MCF 10A (cell line): ENCODE measurements at places on chromosomes 16 and 17.

- H3K36me3 ChIP-seq, result no peaks in the 10 kb centered on the region
- H3K27me3 ChIP-seq, result no peaks in the 10 kb centered on the region
- H3K4me1 ChIP-seq, result no peaks in the 10 kb centered on the region
- H3K4me3 ChIP-seq, result no peak overlapping the region
These were observed 2.7 kb upstream of the ZG16B start for GRCh38 chr16:2827374-2827791.

DNA sequence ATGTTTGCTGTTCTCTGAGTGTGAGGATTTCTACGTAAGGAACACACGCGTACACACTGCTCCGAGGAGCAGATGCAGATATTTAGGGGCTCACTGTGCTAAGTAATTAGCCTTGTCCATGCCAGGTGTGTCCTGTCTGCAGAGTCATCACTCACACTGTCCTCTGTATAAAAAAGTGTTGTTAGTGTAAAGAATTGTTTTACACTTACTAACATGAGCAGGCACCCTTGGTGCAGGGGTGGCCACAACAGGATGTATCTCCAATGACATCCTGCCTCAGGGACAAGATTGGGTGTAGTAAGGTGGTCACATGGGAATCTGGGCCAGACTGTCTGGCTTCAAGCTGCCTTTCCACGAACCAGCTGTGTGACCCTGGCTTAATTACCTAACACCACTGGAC, 63.9 kb downstream of the NDEL1 start:
- H3K36me3 ChIP-seq, result peaks cover 47% of the 10 kb centered on the region
- H3K4me1 ChIP-seq, result no peaks in the 10 kb centered on the region
- DNase-seq, result no peak

GRCh38 chr17:55690105-55690508, 32.6 kb downstream of the TMEM100 start:
- no peak overlapping the region for H3K4me3 ChIP-seq
- H3K27ac ChIP-seq, result no peak overlapping the region

GRCh38 chr17:82753201-82753464, 1.3 kb downstream of the TBCD start:
- DNase-seq, result no peak
- H3K27ac ChIP-seq, result peak overlapping the region; percentile 12
- H3K4me3 ChIP-seq, result peak overlapping the region; percentile 80
- no peaks in the 10 kb centered on the region for H3K27me3 ChIP-seq
- H3K4me1 ChIP-seq, result no peaks in the 10 kb centered on the region

- H3K27ac ChIP-seq, result peak overlapping the region; percentile 93
- peak; percentile 99 for DNase-seq
- H3K27me3 ChIP-seq, result no peaks in the 10 kb centered on the region
- peaks cover 13% of the 10 kb centered on the region for H3K36me3 ChIP-seq
- H3K4me1 ChIP-seq, result peaks cover 13% of the 10 kb centered on the region
- H3K4me3 ChIP-seq, result no peak overlapping the region
These were observed 8.6 kb downstream of the SARM1 start for GRCh38 chr17:28379814-28380801.

DNA sequence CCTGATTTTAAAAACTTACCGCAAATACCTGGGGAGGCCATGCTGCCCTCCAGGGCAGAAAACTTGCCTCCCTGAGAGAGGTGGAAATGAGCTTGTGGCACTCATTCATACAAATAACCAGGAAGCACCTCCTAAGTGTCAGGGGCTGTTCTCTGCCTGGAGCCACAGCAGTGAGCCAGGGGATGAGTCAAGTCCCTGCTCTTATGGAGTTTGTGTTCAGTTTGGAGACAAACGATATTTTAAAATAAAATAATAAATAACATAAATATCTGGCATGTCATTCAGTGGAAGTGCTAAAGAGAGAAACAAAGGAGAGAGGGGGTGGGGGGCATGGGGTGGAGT, 313.8 kb downstream of the C16orf95 start:
- peaks cover 15% of the 10 kb centered on the region for H3K27me3 ChIP-seq
- DNase-seq, result no peak
- H3K4me1 ChIP-seq, result peaks cover 6% of the 10 kb centered on the region
- peaks cover 4% of the 10 kb centered on the region for H3K36me3 ChIP-seq
- no peak overlapping the region for H3K27ac ChIP-seq
